ENCODE measurements at places on chromosomes 5 and 9.

DNA sequence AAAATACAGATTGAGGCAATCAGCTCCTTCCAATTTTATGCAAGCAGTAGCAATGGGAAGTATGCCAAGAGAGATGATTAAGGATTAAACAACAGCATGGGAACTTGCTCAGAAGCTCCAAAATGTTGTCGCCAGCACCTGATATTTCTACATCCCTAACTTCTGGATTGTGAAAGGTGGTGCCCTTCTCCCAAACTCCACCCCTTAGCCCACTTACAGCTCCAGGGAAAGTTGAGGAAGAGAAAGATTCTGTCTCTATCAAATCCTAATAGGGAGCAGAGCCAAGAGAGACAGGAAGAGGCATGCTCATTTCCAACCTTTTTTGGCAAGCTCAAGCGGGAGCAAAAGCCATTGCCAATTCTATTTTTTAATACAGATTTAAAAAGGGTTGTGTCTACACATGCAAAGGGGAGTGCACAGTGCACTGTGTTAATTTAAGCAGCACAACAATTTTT is 92.4 kb upstream of the NR3C1 start:
- DNase-seq, result no peak

DNA sequence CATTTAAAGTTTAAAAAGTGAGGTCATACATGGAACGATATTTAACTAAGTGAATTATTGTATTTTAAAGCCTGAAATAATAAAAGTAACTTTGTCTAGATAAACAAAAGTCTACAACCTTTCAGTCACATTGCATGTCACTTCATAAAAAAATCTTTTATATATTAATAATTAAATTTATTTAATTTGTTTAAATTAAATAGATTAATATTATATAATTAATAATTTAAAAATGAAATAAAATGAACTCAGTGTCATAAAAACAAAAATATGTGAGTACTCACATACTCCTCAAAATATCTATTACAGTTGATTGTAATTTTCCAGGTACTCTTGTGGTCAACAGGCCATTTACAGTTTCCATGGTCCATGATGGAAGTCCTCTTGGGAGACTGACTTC is 11.2 kb downstream of the GABRG2 start:
- no peak for DNase-seq

DNA sequence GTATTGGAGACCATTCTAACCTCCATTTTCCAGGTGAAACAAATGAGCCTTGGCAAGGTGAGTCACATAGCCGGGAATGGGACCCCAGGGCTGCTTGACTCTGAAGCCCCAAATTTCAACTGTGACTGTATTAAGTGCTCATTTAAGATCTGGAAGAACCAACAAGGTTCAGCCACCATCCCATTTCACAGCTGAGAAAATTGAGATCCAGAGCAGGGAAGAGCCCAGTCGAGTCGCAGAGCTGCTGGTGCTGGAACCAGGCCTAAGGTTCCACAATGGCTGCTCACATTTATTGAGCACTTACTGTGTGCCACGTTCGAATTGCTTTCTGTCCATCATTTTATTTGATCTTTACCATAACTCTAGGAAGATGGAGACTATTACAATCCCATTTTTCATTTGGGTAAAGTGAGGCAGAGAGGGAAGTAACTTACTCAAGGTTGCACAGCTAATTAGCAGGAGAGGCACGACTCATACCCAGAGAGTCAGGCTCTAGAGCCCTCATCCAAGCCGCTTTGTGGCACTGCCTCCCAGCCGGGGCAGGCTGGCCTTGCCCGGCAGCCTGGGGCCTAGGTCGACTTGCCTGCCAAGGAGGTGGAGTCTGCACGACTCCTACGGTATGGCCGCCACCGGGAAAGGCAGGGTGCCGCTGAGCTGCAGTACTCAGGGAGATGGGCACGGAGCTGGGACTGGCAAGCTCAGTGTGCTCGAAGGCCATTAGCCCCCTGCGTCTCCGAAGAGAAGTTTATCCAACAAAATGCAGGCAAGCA is 4.3 kb upstream of the NTNG2 start:
- no peak for DNase-seq

- no peak for DNase-seq
Observed at GRCh38 chr5:174737330-174737729, 12.9 kb downstream of the MSX2 start.

- DNase-seq, result no peak
Observed at GRCh38 chr5:128376577-128376976, 161.5 kb downstream of the FBN2 start.

DNA sequence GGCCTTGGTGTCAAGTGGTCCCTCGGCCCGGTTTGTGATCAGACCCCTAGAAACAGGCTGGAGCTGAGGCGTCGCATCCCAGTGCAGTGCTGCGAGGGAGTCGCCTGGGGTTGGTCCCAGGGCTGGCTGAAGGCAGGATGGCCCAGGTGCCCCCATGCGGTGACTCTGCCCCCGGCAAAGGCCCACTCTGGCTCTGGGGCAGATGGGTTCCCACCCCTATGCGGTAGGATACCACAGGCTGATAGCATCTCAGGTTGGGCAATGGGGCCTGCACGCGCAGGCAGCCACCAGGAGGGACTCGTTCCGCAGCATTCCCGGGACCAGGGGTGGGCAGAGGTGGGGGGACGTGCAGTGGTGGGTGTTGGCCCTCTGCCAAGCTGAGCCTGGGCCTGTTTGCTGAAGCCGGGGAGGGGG is 86.0 kb downstream of the RXRA start:
- DNase-seq, result no peak

GRCh38 chr5:68303038-68303738 is 87.6 kb downstream of the PIK3R1 start:
- no peak for DNase-seq

DNA sequence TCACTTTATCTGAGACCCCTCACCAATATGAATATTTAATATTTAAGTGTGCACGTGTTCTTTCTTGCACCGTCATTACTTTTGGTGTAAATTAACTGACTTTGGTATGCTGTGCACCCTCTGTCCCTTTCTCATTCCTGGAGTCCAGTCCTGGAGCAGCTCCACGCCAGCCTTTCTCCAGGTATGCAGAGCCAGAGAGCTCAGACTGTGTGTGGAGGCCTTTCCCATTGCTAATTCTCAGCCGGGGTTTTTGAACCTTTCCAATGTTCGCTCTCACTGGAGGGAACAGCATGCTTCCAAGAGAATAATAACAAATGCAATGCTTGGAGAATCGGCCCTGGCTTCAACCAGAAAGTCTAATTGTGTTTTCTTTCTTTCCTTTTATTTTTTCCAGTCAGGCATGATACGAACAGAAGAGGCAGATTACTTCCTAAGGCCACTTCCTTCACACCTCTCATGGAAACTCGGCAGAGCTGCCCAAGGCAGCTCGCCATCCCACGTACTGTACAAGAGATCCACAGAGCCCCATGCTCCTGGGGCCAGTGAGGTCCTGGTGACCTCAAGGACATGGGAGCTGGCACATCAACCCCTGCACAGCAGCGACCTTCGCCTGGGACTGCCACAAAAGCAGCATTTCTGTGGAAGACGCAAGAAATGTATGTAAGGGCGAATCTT is 41.7 kb downstream of the ADAMTS16 start:
- DNase-seq, result no peak

DNA sequence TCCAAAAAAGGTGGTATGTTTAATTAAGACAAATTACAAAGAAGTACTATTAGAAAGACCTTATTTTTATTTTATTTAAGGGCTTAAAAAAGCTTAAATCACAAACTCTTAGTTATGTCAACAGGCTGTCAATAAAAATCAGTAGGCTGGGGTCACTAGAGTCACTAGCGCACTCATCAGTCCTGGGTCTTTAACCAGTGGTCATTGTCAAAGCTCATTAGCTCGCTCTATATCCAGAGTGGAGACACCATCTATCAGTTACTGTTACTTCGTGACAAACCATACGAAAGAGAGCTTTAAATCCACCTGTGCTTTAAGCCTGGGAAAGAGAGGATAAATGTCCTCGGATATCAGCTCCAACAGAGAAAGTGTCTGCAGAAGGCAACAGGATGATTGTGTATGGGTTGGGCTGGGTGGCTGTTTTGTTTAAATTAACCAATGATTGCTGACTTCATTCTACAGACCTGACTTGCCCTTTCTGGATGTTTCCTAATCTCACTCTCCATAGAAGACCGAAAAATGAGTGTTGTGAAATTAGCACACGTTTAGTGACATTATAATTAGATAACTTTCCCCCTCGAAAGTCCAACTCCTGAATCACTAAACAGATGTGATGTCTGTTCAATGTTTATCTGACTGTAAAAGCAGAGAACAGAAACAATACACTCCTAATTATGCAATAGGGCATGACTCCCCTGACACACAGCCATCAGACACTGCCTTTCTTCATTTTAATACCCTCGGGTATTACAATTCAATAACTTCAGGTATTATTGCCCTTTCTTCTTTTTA is 123.6 kb upstream of the TNPO1 start:
- DNase-seq, result no peak

- DNase-seq, result no peak
Observed at GRCh38 chr5:111389390-111390082, 122.8 kb downstream of the STARD4 start.

DNA sequence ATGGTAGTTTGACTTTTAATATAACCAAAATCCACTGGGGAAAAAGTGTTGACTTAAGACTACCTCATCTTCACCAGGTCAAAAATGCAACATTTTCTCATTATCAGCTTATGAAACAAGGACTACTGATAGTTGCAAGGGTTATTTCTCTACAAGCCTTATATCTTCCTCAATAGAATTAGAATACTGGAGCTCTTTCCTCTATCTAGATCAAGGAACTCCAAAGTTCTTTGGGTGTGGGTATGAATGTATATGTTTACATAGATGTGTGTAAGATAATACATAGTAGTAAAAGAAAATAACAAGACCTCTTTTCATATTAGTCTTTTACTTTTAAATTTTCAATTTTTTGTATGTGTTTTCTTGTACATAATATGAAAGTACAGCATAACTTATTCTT is 244.5 kb downstream of the MLLT3 start:
- DNase-seq, result no peak

DNA sequence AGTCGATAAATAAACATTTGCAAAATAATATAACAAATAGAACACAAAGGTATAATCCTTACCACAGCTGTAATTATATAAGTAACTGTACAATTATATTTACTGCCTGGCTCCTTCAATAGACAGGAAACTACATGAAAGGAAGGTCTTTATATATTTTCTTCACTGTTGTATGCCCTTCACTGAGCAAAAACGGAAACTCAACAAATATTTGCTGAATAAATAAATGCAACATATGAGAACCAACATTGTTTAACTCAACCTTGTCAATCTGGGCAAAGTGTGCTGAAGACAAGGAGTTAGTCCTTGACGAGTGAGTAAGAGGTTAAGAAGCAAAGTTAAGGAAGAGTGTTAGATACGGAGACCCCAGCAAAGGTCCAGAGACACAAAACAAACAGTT is 22.6 kb downstream of the PSMD5 start:
- no peak for DNase-seq

GRCh38 chr9:136978073-136978864 is 965 bp downstream of the PTGDS start:
- DNase-seq, result peak; percentile 63

DNA sequence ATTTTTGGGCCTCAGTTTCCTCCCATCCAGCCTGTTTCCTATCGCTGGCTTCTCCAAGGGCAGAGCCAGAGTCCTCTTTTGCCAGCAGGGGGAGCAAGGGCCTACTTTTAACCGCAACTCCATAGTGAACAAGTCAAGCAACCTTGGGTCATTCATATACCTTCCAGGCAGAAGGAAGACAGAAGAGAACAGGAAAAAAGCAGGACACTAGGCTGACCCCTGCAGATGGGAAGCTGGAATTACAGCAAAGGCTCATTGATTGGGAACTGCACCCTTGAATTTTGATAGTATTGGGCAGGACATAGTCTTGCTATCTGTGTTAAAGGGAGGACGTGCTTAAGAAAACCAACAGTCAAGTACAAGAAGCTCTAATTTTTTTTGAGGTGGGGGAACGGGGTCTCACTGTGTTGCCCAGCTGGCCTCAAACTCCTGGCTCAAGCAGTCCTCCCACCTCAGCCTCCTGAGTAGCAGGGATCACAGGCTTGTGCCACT is 30.1 kb downstream of the QRFP start:
- peak; percentile 33 for DNase-seq

GRCh38 chr9:100350188-100350587 is 2.6 kb downstream of the TEX10 start:
- DNase-seq, result no peak

- no peak for DNase-seq
Observed at GRCh38 chr5:1983401-1983800, 100.7 kb upstream of the IRX4 start.

GRCh38 chr9:99076483-99077171 is 28.3 kb upstream of the TGFBR1 start:
- DNase-seq, result peak; percentile 16

- DNase-seq, result no peak
Observed at GRCh38 chr5:148620696-148621095, 33.6 kb downstream of the HTR4 start.

DNA sequence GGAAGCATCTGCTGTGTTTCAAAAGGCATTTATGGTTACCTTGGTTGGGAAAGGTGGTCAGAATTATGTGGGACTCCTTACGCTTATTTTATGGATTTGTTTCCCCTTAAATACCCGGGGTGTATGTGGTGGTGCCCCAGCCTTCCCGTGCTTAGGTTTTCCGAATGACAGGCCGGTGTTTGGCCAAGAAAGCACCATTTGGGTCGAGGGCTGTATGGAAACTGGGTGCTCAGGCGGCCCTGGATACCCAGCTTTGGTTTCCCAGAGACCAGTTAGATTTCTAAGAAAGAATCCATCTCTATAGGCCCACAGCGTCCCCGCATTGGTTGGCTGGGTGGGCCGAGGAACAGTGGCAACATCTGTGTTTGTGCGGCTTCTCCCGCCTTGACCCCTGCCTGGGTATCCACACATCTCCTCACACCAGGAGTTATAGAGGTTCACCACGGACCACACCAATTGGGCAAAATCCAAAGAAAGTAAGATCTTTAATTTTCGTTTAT is 868 bp downstream of the ARHGEF28 start:
- no peak for DNase-seq

GRCh38 chr5:5795074-5795771 is 372.7 kb downstream of the ICE1 start:
- no peak for DNase-seq

DNA sequence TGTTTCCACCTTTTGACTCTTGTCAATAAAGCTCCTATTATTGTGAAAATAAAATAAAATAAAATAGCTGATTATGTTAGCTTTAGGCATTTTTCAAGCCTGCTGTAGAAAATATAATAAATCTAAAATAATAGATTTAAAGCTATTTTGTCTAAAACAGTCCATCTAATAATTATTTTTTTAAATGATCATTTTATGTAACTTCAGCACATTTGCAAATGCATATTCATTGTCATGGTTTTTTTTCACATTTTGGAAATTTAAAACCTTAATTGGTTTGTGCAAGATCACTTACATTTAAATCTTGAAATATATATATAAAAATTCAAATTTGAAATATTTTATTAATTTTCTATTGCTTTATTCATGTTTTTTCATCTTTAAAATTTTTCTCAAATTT is 159.8 kb downstream of the ADGRV1 start:
- no peak for DNase-seq

Data from activated T-cell treated with anti-CD3 and anti-CD28 coated beads for 1 hour (primary cell).